NCI-H1092 (cell line): ENCODE measurements at places on chromosomes 4 and X.
A peak's percentile ranks its signal among the peaks of the same experiment; 100 is the strongest.

DNA sequence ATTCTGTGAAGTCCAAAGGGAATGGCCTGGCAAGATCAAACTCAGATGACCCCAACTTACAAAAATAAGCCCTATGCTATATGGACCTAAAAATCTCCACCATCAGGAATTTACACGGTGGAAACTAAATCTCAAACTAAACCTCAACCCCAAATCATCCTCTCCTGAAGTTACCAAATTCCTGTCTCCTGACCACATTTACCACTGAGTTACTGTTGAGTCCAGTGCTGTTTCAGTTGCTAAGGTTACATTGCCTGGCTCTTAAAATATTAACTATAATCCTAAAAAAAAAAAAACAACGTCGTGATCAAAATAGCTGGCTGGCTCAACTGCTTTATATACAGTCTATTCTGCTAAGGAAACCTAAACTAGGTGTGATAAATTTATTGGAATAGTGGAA lies 315.2 kb upstream of the SLIT2 start:
- DNase-seq, result no peak

DNA sequence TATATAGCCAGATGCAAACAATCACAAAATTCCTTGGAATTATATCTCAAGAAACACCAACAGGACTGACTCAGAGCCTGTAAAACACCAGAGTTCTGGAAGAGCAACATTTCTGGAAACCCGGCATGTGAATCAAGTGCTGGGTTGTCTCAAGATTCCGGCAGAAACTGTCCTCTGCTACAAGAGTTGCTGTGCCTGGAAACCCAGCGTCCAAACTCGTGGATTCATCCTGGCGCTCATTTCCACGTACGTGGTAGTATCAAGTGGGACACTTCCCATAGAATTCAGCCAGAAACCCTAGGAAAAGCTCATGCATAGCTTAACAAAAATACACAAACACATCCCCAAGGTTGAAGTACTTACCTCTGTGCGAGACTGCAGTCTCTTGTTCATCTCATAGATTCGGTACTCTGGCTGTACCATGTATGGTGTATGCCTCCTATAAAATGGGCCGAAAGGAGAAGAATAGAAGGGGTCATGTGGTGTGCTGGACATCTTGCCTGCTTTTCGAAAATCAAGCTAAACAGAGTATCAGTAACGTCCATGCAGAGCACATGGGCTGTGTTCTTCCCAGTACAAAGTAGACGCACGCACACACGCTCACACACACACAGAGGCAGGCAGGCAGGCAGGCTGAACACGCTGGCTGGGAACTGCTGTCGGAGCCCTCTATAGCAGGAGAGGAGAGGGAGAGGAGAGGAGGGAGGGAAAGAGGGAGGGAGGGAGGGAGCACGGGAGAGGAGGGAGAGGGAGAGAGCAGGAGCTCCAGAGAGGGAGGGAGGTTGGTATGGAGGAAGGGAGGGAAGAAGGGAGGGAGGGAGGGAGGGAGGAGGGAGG lies at the start of gene LDB2:
Gene LDB2 (minus strand): TSS at position 655 of the 837 bp plus-strand sequence.
- no peak for DNase-seq

GRCh38 chr4:25702848-25703247 lies 47.2 kb downstream of the SLC34A2 start:
- peak; percentile 78 for DNase-seq

DNA sequence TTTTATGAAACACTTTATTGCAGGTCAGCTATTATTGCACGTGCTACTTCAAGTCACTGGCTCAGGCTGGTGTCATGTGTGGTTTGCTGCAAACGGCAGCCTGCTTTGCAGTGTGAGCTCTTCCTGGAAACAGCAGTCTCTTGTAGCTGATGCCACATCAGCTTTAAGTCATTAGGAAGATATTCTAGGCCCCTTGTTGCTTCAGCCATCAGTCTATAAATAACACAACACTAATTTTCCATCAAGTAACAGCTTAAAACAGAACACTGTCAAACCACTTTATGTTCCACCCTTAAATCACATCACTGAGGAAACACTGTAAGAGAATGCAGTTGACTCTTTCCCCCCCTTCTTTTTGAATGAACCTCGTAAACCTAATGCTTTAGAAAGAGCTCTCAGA lies 93.8 kb downstream of the GATB start:
- DNase-seq, result no peak

DNA sequence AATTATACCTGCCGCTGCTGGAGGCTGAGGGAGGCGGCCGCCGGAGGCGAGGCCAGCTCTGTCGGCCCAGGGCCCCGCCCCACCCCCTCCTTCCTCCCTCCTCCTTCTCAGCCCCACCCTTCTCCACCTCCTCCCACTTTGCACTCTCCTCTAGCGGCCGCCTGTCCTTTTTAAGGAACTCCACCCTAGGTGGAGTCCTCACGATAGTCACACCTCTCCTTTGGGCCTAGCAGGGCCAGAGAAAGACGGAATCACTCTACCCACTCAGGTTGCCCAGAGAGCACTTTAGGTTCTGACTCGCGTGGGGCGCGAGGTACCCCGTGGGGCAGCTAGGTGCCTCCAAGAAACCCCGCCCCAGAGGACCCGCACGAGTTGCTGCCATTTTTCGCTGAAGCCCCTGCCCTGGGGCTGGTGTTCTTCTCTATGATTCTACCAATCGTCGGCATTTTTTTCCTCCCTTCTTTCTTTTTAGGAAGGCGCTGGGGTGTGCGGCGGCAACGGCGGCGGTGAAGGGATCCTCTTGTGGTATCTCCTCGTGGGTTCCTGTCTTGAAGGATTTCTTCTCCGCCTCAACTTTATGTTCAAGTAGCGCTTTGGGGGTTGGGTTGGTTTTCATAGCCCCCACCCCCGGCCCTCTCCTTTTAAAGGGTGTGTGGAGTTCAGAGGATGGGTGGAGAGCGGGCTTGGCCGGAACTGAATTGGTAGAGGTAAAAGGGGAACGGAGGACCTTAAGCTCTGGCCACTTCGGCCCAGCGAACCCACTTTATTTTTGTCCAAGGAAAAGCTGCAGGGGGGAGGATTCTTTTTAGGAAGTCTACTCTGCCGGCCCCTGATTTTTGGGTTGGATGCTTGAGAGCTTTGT lies at the start of gene KLF8:
Gene KLF8 (plus strand): TSS at position 136 of the 862 bp plus-strand sequence. CDS start 979 bp downstream, outside the sequence.
- no peak for DNase-seq

- DNase-seq, result no peak
Observed at GRCh38 chr4:8238515-8239053, 31.0 kb upstream of the HTRA3 start.

- DNase-seq, result no peak
Observed at GRCh38 chrX:133390676-133391075, 24.6 kb downstream of the GPC4 start.

DNA sequence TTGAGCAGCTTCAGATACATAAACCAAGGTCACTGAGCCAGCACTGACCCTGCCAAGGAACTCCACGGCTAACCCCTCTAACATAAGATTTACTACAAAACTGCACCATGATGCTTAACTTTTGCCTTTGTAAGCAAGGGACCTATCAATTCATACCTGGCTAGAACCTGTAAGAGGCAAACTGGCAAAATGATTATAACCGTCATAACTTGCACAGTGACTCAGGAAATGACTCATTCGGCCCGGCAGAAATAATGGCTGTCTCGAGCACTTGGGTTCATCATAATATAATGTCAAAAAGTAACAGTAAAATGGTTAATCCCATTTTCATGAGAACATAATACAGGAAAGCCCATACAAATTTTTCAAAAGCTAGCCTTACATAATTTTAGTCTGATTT lies 17.2 kb downstream of the RASGEF1B start:
- DNase-seq, result no peak
